ENCODE measurements at places on chromosomes 5 and 9. TPM values are rescaled to one million over a fixed set of nuclear protein-coding genes. Genes with fewer than 3 reads are reported as not detected.

PITX1 gene
- not detected for polyA plus RNA-seq

GRCh38 chr9:135215571-135216161, 128.2 kb downstream of the OLFM1 start:
- DNase-seq, result peak; percentile 47

CIZ1 gene
- polyA plus RNA-seq, result 115 TPM

RNF183 gene
- polyA plus RNA-seq, result 6.0 TPM
